SJSA1 (cell line): ENCODE measurements at places on chromosomes 3 and 15. TPM values are rescaled to one million over a fixed set of nuclear protein-coding genes. Genes with fewer than 3 reads are reported as not detected.

The PRTG gene
- total RNA-seq, result 2.8 and 3.4 TPM in 2 replicates

The ZBBX gene
- total RNA-seq, result not detected in 2 replicates

DNA sequence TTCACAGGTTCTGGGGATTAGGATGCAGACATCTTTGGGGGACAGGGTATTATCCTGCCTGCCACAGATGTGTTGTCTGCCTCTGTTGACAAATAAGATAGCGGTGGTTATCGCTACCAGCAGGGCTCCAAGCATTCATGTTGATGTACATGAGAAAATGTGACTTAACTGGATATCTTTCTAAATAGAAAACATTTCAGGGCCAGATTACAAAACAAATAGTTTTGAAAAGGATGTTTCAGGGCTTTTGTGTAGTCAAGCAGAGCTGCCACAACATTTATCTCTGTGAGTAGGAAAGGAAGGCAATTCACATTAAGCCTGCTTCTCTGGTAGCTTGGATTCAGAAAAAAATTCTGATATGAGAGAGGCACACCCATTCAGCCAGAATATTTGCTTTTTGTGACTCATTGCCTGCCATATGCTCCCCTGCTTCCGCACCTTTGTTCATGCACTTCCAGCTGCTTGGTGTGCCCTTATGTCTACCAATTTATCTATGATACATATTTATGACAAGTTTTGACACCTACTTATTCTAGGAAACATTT, 22.8 kb downstream of the PLS1 start:
- no peak for DNase-seq
- H3K36me3 ChIP-seq, result no peaks in the 10 kb centered on the region
- no peaks in the 10 kb centered on the region; the same call in none of the 2 replicates for H3K27me3 ChIP-seq
- no peak overlapping the region for H3K27ac ChIP-seq
- H3K4me3 ChIP-seq, result no peak overlapping the region

DNA sequence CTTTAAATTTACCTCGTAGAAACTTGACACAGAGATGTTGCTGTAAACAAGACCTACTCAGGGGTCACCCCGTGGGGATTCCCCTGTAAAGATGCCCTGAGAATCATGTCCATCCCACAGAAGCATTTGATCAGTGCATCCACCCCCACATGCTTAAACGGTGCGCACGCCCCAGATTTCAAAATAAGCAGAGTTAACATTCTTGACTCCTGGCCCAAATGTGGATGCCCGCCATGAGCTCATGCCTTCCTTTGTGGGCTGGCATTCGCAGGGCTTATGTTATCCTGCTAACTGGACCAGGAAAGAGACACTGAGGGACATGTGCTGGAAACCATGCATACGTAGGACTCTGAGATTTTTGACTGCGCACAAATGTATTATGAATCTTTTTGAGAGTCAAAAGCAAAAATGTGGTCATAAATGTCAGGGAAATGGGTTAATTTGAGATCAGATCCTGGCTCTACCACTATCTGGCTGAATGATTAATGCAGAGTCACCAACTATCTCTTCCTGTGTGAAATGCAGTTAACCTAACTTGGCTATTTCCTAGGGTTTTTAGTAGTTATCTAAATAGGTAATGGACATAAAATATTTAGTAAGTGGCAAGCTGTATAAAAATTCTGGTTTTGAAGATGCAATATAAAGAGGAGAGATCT, 9.1 kb upstream of the TP63 start:
- no peak overlapping the region for H3K27ac ChIP-seq
- no peaks in the 10 kb centered on the region for H3K36me3 ChIP-seq
- no peak overlapping the region for H3K4me3 ChIP-seq
- no peaks in the 10 kb centered on the region for H3K4me1 ChIP-seq

DNA sequence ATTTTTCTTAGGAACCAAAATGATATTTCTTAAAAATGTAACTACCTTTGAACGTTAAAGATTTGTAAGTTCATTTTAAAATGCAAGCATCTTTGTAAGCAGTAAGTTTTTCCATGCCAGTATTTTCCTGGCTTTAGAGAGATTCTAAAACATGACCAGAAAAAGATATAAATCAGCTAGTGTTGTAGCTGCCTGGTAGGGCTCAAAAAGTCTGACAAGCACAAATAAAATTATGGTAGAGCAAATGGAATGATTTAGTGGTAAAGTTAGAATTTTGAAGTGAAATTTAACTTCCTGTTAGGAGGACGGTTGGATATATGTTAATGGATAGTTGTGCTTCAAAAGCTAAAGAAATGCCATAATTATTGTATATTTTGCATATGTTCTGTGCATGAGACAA, 29.7 kb downstream of the GABRR3 start:
- H3K27me3 ChIP-seq, result no peaks in the 10 kb centered on the region
- H3K36me3 ChIP-seq, result no peaks in the 10 kb centered on the region
- H3K4me1 ChIP-seq, result no peaks in the 10 kb centered on the region
- no peak overlapping the region for H3K4me3 ChIP-seq
- DNase-seq, result no peak

DNA sequence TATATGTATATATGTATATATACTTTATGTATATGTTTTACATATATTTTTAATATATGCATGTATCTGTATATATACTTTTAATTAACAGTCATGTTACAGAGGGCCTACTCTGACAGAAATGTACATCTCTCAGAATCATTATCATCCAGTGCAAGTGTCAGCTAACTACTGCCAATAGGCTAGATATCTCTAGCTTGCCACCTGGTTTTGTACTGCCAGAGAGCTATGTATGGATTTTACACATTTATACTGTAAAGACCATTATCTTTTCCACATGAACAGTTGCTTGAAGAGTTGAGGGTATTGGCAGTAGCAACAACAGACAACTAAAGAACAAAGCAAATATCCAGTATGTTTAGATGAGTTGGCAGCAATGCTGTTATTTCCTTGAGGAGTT, 99.7 kb upstream of the VGLL3 start:
- no peak for DNase-seq
- H3K4me1 ChIP-seq, result peaks cover 10% of the 10 kb centered on the region; the same call in 1 of the 2 replicates
- no peak overlapping the region for H3K4me3 ChIP-seq
- peak overlapping the region; percentile 90 for H3K27ac ChIP-seq
